ENCODE measurements at places on chromosomes 16 and 17.
A peak's percentile ranks its signal among the peaks of the same experiment; 100 is the strongest.

DNA sequence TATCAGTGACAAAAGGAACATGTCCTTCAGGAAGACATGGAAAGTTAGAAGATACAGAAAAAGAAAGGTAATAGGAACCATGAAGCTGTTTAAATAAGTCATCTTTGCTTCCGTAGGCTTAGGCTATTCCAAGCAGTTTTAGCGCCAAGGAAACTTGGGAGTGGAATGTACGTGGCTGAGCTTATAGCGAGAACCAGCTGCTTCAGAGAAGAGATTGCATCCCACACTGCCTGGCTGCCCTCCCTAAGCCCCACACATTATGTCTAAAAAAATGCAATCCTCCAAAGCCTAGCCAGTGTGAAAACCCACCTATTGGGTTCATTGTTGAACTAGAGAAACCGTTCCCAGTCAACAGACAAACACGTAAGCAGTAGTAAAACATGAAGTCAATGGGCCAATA, 149.9 kb downstream of the SLC39A11 start:
- no peak for DNase-seq

- DNase-seq: no peak
Observed at GRCh38 chr16:3158026-3158509, 23.2 kb downstream of the ZNF213 start.

- no peak for DNase-seq
Observed at GRCh38 chr16:86827521-86827920, 249.2 kb downstream of the FOXL1 start.

GRCh38 chr16:19644877-19645276, 73.2 kb downstream of the KNOP1 start:
- DNase-seq: no peak

GRCh38 chr17:42922294-42922693, 21.7 kb downstream of the G6PC1 start:
- DNase-seq: no peak

- DNase-seq: no peak
Observed at GRCh38 chr17:38508570-38508950, 80.3 kb downstream of the ARHGAP23 start.

- DNase-seq: no peak
Observed at GRCh38 chr17:13485327-13485726, 116.4 kb downstream of the HS3ST3A1 start.

DNA sequence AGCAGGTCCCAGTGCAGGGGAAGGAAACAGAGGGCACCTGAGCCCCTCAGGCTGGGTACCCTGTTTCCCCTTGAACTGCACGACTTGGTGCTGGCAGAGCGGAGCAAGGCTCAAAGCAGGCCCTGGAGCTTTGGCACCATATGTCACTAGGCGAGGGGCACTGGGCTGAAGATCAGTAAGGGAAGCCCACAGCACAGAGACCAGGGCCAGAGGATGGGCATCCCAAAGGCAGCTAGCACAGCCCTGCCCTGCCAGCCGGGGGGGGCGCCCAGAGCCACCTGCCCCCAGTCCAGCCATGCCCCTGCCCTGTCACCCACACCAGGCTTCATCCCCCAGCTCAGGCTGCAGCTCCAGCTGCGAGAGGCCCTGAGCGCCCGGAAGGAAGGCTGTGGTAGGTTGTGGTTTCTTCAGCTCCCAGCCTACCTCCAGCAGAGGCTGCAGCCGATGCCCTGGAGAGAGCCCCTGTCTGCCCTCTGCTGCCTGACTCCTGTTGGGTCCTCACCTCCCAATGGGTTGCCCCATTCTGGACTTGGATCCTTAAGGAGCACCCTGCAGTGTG, 10.9 kb downstream of the NHERF1 start:
- peak; percentile 73 for DNase-seq

GRCh38 chr17:27666831-27667560, 36.0 kb downstream of the LGALS9 start:
- DNase-seq: no peak

GRCh38 chr16:11985250-11985649, 8.7 kb downstream of the SNX29 start:
- DNase-seq: no peak

DNA sequence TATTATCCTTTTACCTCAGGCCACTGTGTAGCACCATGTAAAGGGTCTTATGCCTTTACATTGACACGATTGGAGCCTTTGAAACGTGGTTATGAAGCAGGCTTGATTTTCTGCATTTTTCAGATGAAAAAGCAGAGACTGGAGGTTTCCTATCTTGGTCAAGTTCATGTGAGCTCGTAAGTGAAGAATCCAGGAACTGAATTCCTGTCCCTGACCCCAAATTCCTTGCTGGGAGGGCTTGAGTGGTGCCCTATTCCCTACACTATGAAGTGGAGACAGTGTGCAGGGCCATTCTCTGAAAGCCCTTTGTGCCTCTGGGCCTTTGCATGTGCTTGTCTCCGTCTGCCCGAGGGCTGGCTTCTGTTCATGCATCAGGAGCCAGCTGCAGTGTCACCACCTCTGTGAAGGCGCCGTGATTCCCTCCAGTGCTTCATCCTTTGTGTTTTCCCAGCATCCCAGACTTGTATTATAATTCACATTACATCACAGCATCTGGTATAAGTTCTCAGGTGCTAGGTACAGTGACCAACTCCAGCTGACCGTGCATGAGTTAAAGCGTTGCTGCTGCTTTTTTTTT, 181.1 kb downstream of the SNX29 start:
- DNase-seq: no peak

- DNase-seq: no peak
Observed at GRCh38 chr16:65991149-65991701, 375.3 kb upstream of the CDH5 start.

DNA sequence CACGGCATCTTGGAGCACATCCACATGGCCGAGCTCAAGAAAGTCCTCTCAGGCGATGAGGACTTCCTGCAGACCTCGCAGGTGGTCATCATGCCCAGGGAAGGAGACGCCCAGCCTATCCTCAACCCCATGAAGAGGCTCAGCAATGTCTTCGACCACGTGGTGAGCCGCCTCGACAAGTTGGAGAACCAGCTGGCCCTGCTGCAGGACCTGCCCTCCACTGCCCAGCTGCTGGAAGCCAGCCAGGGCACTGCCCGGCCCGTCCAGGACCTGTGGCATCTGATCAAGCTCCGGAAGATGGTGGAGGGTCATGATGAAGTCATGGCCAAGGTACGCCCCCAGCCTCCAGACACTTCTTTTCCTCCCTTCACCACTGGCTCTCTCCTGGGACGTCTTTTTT, 440 bp downstream of the C16orf96 start:
- no peak for DNase-seq

DNA sequence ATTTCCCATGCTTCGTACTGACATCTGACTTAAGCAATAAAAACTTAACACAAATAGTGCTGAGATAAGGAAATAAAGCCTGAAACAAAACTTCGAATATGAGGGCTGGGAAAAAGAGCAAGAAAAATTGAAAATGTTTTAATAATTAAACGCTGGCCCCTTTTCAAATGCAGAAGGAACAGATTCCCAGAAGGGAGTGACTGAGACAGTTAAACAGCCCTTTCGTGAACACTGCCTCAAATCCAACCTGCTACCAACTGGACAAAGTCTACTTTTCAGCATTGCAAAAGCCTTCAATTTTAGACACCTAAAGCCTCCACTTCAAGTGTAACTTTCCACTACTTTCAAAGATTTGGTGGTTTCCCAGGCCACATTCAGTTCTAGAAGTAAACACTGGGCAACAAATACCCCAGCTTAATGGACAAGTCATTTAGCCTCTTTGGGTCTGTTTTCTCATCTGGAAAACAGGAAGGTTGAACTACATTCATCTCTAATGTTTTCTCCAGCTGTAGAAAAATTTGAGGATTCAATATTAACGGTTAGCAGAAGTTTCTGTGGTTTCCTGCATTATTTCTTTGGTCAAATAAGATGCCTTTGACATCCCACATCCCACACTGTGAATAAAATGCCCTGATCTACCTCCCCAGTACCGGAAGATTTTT, 11.8 kb downstream of the RFFL start:
- DNase-seq: no peak

- no peak for DNase-seq
Observed at GRCh38 chr17:34721326-34721725, 141.9 kb downstream of the TMEM132E start.

DNA sequence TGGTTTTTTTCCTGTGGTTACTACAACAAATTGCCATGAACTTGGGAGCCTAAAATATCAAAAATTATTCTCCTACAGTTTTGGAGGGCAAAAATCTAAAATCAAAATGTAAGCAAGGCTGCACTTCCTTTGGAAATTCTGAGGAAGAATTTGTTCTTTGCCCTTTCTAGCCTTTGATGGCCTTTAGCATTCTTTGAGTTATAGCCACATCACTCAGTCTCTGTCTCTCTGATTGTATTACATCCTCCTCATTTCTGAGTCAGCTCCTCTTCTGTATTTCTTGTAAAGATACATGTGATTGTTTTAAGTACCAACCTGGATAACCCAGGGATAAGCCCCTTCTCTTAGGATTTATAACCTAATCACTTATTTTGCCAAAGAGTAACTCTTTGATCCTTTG, 282.0 kb downstream of the BCAS3 start:
- DNase-seq: no peak

DNA sequence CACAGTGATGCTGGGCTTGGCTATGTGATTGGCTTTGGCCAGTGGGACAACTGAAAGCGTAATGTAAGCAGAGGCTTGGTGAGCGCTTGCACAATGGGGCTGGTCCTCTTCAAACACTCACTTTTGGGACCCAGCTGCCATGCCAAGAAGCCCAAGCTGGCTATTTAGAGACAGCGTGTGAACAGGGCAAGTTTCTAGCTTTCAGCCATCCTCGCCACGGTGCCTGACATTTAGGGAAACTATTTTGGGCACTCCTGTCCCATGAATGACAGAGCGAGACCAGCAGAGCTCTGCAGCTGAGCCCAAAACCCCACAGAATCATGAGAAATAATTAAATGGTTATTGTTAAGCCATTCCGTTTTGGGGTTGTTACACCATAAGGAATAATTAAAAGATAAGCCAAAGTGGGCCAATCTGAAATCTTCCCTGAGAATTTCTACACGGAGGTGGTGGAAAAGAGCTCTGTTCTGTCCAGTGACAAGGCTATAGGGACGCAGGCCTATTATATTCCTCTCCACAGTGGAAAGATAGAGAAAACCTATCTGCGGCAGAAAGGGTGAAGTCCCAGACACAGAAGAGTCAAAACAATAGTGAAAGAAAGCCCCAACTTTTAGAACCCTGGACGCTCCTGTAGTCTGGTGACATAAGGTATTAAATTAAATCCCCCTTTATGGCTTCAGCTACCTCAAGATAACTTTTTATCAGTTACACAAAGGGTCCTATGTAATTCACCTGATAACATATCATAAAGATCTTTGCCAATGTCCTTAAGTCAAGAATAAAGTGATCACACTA, 10.8 kb upstream of the RPRML start:
- no peak for DNase-seq

DNA sequence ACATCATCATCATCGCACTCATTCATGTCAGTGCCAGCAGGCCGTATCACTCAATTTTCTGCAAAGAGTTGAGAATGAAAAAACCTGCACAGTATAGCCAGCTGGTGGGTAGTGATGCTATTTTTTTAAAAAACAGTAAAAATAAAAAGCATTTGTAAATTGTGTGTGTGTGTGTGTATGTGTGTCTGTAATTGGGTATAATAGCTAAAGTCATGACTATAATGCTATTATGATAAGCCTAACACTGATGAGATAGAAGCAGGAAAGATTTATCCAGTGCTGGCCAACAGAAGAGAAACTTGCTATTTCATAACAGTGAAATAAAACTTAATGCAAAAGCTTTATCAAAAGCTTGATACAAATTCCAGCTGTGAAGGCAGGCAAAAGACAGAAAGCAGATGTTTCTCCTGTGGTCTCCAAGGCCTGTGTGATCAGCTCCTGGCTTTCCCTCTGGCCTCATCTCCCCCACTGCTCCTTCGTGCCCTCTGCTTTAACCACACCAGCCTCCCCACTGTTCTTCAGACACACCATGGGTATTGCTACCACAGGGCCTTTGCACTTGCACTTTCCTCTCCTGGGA, 206.2 kb upstream of the IRX5 start:
- DNase-seq: no peak

DNA sequence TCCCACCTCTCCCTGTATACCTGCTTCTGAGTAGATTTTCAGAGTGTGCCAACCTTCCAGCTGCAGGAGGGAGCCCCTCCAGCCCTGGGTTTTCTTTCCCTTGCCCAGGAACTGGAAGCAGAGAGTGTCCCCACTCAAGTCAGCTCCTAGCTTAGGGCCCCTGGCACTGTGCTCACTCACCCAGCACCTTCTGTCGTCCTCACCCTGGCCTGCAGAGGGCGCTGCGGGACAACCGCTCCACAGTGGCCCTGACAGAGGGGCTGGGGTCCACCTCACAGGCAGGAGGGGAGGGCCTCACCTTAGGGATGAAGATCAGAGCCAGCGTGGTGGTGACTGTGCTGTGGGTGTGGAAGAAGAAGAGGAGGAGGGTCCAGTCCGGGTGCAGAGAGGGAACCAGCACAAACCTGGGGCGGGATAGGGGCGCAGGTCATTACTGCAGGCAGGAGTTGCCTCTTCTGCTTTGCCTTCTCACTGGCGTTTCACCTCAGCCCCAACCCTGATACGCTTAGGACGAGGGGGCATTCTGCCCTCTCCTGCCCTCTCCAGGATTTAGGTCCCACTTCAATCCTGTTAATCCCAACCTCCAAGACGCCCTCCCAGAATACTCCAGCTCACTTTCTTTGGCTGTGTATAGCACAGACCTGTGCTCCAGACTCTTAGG, 10.0 kb downstream of the GPR179 start:
- DNase-seq: peak; percentile 72

DNA sequence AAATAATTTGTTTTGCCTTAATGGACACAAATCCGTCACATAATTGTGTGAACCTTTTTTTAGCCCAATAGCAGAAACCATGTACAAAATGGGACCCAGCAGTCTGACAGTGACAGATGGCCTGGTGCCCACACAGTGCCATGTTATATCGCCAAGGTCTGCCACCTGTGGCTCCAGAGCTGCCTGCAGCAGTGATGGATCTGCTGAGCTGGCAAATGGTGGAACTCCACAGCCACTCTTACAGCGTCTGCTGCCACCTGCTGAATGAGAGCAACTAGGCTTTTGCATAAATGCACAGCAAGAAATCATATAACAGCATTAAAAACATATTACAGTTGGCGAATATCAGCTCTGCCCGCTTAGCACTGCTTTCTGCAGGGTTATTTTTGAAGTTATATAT, 59.4 kb downstream of the NUP93 start:
- peak; percentile 40 for DNase-seq

DNA sequence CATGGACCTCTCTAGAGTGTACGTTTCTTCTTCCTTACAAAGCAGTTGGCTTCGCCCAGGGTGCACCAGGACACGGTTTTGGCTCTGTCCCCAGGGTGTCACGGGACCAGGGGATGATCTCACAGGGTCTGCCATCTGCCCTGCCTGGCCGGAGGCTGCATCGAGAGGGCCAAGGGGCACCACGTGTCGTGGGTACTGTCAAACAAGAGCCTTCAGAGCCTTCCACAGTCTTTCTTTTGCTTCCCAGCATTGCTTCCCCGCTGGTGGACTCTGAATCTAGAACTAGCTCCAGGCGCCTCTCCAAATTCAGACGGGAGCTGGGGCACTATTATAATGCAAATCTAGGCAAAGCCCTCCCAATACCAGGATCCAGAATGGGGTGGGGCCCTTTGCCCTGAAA, 47.9 kb downstream of the MAPT start:
- no peak for DNase-seq

All from activated CD4-positive, alpha-beta memory T cell treated with anti-CD3 and anti-CD28 coated beads for 36 hours (primary cell).